Endodermal cell (in vitro differentiated cells): ENCODE measurements at places on chromosomes 1 and 21.
A peak's percentile ranks its signal among the peaks of the same experiment; 100 is the strongest.

GRCh38 chr21:32666258-32666657 lies 54.1 kb upstream of the CFAP298 start:
- no peak for DNase-seq

- DNase-seq: no peak
These were observed 40.2 kb downstream of the SNRPE start for GRCh38 chr1:203901581-203901980.

DNA sequence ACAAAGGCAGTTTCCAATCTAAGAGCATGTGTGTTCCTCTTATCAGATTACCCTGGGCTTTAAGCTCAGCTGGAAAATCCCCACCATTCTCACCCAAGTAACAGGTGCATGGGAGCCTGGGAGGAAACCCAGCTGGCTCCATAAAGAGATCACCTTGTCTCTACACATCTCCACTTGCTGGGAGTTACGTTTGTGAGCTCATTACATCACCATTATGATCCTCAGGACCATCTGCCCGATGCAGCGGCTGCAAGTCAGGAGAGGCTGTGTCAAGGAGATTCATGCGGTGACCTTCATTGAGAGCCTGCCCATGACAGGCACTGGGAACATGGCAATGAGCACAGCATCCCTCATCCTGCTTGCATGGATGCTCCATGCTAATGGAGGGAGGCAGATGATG lies 618.0 kb downstream of the NPHP4 start:
- DNase-seq: peak; percentile 21

- DNase-seq: no peak
These were observed 39.9 kb upstream of the IFNAR2 start for GRCh38 chr21:33189824-33190223.

DNA sequence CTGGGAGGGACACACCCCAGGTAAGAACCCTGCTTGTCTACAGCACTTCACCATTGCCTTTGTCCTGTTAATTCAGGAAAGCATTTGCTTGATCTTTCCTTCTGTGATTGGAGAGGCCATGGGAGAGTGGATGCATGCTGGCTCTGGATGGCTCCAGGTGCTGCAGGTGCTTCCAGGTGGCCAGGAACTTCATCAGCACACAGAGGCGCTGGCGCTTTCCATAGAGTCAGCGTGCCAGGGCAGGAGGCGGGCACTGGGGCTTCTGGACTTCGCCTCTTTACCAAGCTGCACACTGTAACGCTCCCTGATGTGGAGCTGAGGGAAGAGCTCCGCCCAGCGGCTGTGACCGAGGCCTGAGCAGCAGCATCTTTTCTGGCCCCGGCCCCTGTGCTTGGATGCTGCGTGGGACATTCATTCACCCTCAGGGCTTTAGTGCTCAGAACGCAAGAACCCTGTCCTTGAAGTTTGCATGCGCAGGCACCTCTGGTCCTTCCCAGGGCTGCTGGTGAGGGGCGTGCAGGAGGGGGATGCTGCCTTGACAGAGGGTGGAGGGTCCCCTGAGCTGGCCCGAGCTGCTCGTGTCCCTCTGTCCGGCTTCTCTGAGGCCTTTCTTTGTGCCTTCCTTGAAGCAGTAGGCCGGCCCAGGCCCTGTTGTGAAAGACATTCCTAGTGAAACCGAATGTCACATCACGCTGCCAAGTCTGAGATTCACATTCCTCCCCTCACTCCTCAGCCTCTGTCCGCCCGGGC lies 1.6 kb upstream of the MX2 start:
- peak; percentile 75 for DNase-seq

GRCh38 chr21:15005391-15005790 lies 59.4 kb downstream of the NRIP1 start:
- peak; percentile 87 for DNase-seq

DNA sequence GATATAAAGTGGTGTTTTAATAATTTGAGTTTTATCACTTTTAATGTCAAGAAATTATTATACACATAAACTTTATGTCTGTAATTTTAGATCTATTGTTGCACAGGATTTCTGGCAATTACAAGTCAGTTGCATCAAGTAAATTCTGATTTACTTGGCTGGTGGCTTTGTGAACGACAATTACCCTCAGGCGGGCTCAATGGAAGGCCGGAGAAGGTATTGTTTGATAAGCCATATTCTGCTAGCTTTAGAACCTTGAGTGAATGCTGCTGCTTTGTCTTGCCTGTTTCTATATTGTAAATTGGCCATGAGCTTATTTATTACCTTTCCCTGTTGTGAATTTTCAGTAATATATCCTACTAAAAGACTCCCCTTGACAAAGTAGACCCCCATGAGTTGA lies 4.6 kb upstream of the MSH4 start:
- no peak for DNase-seq

- no peak for DNase-seq
These were observed 6.0 kb downstream of the ZCCHC17 start for GRCh38 chr1:31302709-31303441.

DNA sequence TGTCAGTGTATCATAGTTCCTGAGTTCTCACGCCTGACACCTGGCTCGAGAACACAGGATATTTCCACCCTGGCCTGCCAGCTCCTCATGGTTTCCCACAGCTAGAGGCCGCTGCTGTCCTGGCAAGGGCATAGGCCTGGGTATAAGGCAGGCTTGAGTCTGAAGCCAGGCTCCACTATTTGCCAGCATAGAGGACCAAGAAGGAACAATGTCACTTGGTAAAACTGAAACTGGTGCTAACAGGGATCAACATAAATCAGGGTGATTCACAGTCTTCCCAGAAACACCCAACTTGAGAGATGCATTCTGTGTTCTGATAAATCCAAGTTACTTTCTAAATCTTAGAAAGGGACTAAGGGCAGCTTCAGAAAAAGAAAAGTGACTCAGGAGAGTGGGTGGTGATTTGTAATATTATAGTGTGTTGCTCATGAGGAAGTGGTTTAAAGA lies 6.9 kb upstream of the S100A2 start:
- DNase-seq: peak; percentile 90

- DNase-seq: no peak
These were observed 20.5 kb upstream of the CD2 start for GRCh38 chr1:116733476-116734365.
